Heart right ventricle (tissue), 16 donors: ENCODE measurements at places on chromosomes 11 and 22. TPM values are rescaled to one million over a fixed set of nuclear protein-coding genes. Genes with fewer than 3 reads are reported as not detected.

Gene MN1
- 3.6 TPM for total RNA-seq

DNA sequence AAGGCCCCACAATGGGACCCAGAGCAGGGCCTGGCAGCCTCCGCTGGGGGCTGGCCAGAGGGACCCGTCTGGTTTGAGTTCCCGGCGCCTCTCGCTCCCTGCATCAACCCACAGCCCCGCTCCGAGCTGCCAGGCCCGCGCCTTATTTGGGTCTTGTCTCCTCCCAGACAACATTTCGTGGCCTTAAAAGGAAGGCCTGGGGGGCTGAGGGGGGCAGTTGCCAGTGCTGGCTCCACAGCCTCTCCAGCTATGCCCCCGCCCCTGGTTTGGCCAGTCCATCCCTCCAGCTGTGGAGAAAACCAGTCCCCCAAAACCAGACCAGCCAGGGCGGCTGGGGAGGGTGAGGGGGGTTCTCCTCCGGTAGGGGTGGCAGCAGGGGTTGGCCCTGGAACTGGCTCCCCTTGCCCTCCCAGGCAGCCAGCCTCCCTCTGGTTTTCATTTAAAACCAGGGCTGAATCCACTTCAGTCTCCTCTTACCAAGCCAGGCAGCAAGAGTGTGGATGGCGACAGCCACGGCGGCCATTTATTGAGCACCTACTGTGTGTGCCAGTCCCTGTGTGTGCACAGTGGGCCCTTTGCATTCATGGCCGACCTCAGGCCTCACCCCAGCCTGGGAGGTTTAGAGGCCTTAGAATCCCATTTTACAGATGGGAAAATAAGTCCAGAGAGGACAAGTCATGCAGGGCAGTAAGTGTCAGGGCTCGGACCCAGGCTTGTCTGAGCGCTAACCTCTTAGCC, 18.6 kb downstream of the EMID1 start:
- DNase-seq: no peak

Gene TIRAP
- 6.3 TPM for total RNA-seq

DNA sequence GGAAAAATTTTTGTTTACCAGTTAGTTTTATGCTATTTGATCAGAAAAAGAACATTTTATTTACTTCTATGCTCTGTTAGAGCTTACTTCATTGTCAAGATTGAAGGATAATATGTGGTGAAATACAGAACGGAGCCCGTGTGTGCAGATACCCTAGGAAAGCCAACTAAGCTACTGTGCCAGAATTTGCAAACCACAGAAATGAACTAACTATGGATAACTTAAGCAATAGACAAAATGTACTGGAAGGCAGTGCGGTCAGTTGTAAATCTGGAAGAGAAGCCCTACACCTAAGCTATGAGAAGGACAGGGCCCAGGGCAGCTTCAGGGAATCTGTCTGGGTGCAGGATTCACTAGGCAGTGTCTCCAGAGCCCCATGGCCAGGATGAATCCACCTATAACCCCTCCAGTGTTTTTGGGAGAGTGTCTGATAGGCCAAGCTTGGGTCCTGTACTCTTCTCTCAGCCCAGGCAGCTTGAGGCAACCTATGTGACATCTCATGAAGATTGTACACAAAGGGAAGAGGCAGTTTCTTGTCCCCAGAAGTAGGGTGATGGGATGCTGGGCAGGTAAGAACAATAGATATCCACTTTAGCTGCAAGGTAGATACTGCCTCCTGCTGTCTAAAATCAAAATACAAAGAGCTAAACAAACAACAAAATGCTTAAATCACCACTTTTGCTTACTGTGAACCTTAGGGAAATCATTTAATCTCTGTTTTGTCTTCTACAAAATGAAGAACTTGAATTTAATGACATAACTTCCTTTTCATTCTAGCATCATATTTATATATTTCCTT, 12.1 kb downstream of the MMP7 start:
- no peak for DNase-seq

Gene SVIP
- 26.2 TPM for total RNA-seq

Gene SCN2B
- total RNA-seq: 13.8 TPM

DNA sequence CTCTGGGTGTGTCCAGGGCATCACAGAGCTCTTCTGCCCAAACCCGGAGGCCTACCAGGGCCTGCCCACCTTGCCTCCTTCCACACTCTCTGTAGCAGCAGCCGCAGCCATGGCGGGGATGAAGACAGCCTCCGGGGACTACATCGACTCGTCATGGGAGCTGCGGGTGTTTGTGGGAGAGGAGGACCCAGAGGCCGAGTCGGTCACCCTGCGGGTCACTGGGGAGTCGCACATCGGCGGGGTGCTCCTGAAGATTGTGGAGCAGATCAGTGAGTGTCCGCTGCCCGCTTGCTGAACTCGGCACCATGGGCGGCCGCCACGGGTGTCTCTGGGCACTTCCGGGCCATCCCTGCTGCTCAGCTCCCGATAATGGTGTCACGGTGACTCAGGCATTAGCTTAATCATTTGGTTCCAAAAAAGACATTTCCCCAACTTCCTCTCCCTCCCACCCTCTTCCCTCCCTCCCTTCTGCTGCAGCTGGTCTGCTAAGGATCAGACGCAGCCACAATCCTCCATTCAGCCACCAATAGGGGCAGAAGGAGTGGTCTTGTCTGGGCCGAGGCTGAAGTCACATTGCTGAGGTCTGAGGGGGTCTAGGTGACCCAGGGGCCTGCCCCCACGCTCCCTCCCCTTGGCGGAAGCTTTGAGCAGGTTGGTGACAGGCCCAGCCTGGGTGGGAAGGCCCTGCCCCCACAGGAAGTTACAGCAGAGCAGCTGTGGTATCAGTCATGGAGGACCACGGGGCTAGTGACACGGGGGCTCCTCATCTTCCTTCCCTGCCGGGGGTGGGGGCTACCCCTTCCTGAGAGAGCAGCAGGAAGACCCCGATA, 950 bp downstream of the FERMT3 start:
- peak; percentile 75 for DNase-seq

Gene USP2
- 140 TPM for total RNA-seq

GRCh38 chr11:60455531-60456042, at the start of gene MS4A1:
Gene MS4A1 (plus strand): TSS chr11:60455847. CDS start chr11:60462375, 6,528 bp downstream.
- DNase-seq: no peak

Gene NOX4
- total RNA-seq: 2.8 TPM

GRCh38 chr11:6882751-6883150, 6.3 kb downstream of the OR10A4 start:
- DNase-seq: no peak

- no peak for DNase-seq
Measured at GRCh38 chr22:40070701-40071100, 75.9 kb downstream of the FAM83F start.

- no peak for DNase-seq
Measured at GRCh38 chr11:48341466-48341865, 16.7 kb downstream of the OR4C3 start.

DNA sequence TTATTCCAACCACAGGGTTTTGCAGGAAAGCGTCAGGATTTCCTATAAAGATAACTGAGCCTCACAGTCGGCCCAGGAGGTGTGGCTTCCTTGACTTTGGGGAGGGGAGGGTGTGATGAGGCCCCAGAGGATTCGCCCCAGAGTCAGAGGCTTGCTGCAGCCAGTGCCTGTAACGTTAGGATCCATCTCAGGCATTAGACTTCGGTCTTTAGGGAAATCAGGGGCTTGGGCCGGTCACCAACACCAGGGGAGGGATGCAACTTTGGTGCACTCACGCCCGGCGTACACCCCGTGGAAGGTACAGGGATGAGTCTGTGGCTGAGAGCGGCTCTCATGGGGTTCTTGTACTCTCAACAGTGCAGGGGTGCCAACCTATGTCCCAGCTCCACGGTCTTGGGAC, 5.7 kb upstream of the ANO1 start:
- peak; percentile 61 for DNase-seq

DNA sequence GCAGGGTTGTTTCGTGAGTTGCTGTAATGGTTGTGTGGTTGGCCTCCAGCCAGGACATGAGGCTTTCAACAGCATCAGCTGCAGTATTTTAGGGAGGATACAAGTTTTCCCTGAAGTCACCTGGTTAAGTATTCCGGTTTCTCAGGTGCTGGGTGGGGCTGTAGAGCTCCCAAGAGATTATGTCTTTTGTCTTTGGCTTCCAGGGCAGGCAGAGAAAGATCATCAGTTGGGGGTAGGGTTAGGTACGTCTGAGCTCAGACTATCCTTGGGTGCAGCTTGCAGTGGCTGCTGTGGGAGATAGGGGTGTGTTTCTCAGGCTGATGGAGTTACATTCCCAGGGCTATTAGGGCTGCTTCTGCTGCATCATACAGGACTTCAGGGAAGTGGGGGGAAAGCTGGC, 47.5 kb upstream of the MRGPRX1 start:
- DNase-seq: no peak

Gene MMP13
- not detected for total RNA-seq

DNA sequence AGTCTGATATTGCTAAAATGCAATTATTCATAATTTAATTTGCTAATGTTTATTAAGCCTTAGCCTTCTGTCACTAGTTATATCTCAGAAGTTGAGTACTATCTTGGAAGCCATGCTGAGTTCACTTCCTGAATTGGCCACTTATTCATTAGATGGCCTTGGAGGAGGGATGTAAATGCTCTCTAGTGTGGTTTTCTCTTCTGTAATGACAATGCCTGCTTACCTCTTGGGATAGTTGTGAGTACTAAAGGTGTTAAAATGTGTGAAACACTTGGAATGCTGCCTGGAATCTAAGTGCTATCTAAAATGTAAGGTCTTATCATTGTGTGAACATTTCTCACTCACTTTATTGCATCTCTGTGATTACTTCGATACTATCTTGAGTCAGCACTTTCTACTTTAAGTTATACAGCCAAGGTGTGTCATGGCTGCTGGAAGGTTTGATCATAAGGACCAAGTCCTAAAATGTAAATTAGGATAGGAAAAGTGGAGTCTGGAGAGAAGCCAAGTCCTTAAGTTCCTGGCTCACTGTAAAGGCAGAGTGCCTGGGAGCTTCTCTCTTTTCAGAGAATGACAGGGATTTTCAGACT, 12.4 kb downstream of the GLYATL2 start:
- DNase-seq: no peak

DNA sequence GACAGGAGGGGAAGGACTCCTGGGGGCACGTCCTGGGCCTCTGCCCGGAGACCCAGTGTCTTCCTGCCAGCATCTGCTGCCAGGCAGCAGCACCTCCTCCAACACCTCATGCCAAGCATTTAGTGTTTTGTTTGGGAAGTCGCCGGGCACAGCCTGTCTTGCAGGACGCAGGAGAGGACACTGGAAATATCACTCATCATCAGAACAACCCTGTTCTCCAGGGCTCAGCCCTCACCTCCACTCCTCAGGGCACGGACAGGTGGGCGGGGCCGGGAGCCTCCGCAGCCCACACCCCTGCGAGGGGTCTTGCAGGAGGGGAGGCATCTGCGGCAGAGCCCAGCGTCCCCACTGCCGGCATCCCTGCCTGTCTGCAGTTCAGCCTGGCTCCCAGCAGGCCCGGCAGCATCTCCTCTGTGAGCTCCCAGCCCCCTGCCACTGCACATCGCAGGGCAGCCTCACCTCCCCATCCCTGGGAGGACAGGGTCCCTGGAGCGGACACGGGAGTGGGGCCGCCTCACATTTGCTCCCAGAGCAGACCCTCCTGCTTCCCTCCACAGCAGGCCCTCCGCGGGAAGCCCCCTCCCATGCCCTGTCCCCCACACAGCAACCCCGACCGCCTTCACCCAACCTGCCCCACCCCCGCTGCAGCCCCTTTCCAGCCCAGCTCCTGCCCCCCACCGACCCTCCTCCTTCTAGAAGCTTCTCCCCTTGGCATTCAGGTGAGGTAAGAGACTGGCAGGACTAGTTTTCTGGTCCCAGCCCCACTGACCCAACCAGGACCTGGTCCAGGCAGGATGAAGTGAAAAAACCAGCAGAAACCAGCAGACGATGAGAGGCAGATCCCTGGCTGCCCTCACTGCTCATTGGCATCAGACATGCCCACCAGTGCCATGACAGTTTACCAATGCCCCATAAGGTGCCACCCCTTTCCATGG, 72.7 kb downstream of the BRD1 start:
- DNase-seq: no peak

Gene PACSIN3
- 207 TPM for total RNA-seq

DNA sequence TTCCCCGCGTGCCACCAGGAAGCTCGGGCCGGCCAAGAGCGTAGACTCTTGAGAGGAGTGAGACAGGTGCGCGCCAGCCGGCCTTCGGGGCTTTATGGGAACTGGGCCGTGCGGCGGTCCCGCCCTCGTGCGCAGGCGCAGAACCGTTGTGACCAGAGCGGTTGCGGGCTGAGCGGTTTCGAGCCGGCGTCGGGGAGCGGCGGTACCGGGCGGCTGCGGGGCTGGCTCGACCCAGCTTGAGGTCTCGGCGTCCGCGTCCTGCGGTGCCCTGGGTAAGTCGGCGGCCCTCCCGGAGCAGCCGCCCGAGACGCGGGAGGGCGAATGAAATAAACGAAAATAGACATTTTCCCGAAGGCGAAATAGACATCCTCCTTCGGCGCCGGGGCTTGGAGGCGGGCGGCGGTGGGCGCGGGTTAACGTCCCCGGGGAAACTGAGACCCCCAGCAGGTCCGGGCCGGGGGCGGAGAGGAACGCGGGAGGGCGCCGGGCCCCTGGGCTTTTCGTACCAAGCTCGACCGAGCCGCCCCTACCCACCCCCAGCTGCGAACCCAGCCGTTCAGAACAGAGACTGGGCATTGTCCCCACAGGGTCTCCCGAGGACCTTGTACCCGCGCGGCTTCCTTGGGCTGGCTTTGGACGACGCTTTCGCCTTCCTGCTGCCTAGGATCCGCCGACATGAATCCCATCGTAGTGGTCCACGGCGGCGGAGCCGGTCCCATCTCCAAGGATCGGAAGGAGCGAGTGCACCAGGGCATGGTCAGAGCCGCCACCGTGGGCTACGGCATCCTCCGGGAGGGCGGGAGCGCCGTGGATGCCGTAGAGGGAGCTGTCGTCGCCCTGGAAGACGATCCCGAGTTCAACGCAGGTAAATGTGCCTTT, at the start of gene ASRGL1:
Gene ASRGL1 (plus strand): TSS at position 146 of the 879 bp plus-strand sequence. CDS start 530 bp downstream, at position 676.
- DNase-seq: peak; percentile 85

DNA sequence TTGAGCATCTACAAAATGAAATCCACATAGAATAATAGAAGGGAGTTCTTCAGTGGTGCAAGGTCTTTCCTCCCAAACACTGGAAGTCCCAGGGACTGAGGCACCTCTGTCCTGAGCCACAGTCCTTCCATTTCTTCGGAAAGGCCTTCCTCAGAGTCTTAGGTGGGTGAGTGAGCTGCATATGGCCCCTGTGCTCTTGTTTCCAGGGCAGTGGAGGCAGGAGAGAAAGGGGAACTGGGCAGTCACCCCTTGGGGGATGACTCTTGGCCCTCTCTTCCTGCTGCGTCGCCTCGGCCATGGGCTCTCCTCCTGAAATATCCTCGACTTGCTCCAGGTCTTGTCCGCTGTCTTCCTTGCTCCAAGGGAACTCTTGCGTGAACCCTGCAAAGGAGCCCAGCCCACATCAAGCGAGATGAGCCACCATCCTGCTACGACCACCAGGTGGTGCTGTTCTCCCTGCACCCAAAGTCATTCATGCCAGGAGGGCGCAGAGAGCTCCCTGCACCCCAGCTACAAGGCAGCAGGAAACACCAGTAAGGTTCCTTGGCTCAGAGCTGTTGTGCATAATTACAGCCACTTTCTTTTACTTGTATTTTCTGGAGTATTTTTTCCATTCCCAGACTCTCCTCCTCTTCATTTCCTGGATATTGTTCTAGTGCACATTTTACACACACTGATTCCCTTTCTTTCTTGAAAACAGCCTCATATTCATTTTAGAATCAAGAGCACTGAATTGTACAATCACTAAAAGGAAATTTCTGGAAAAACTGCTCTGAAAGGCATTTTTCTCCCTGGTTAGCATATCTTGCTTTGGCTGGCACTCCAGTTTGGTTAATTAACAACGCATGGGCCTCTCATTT, 397.8 kb downstream of the OPCML start:
- DNase-seq: peak; percentile 46
